ENCODE measurements at places on chromosomes 5 and 9.

- DNase-seq = no peak
These were observed 7.9 kb upstream of the OXCT1 start for GRCh38 chr5:41878173-41878572.

- no peak for DNase-seq
These were observed 49.8 kb downstream of the EBF1 start for GRCh38 chr5:159049844-159050315.

DNA sequence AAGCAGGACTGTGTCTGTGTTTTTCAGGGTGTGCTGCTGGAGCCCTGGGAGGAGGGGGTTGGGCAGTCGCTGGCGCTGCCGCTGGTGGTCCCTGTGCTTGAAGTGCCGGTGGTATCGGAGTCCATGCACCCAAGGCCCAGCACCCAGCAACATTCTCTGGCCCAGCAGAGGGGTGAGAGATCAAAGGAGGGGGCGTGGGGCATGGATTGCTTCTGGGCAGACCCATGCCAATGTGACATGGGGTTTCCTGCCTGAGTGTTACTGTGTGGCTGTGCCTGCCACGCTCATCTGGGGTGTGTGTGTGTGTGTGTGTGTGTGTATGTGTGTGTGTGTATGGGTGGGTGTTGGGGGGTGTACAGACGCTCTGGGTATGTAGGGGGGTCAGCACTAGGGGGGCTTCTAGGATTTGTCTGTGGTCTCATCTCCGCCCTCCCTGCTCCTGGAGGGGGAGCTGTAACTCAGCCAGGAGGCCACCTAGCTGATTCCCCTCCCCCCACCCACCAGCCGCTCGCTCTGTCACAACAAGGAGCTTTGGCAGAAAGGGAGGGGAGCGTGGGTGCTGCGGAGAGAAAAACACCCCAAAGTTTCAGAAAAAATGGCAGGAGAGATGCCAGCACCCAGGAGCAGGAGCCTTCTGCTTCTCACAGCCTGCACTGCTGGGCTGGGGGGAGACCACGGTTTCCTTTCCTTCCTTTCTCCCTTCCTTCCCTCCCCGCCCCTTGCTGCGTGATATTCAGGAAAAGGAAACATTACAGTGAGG is 35.9 kb upstream of the HSPA9 start:
- no peak for DNase-seq

DNA sequence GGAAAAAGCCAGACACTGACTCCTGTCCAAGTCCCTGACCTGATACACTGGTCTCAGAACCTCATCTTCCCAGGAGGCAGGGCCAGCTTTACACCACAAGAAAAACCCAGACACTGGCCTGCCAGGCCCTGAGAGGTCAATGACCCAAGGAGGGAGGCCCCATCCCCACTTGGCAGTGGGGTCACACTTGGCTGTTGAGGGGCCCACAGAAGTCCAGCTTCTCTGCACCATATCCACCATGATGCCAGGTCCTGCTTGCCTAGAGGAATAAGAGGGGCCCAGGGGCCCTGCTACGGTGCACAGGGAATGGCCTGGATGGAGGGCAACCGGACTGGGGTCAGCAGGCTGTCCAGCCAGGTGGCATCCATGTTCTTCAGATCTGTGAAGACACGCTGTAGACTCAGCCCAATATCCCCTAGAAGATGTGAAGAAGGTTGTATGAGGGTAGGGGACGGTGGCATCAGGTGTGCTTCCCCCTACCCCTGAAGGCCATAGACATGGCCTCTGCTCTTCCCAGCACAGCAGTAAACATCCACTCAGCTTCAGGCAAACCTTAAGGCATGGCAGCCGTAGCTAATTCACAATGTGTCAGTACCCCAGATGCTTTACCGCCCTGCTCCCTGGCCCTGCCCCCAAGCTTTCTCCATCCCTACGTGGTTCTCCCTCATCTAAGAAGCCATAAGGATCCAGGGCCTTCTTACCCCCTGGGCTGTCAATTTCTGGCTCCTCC is 6.7 kb downstream of the IRF1 start:
- no peak for DNase-seq

- DNase-seq = no peak
These were observed 127.8 kb downstream of the SEC61B start for GRCh38 chr9:99349870-99350269.

DNA sequence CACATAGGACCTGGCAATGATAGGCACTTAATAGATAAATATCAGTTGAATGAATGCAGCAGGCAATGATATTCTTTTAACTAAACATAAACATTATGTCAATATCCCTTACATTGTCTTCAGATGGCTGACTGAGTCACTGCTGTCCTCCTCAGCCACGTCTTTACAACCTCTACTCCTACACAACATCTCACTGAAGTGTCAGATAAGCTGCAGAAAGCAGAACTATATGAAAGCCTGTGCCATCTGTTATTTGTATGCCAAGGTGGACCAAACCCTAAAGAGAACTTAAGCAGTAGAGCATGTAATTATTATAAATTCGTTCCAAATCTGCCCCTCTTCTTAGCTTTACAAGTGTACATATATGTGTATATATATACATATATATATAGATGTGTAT is 271.2 kb downstream of the RASEF start:
- DNase-seq = no peak

GRCh38 chr5:96499753-96500345 is 66.8 kb upstream of the PCSK1 start:
- DNase-seq = no peak

DNA sequence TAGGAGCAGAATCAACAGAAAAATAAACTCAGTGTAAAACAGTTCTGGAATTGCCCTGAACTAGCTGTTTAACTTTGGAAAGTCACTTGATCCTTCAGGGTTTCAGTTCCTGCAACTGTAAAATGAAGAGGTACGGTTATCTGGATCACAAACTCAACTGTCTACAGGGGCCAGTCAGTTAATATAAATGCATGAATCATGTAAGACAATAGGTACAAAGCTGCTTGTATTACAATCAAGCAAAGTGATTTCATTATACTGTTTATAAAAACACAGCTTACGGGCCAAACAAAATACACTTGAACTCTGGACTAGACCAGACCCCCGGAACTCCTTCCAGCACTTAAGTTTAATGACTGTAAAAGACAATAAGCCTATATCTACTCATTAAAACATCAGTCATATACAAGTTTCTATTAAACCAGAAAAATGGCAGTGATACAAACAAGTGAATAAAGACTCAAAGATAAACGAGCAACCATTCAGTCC is 73.0 kb downstream of the MRPS27 start:
- DNase-seq = no peak

DNA sequence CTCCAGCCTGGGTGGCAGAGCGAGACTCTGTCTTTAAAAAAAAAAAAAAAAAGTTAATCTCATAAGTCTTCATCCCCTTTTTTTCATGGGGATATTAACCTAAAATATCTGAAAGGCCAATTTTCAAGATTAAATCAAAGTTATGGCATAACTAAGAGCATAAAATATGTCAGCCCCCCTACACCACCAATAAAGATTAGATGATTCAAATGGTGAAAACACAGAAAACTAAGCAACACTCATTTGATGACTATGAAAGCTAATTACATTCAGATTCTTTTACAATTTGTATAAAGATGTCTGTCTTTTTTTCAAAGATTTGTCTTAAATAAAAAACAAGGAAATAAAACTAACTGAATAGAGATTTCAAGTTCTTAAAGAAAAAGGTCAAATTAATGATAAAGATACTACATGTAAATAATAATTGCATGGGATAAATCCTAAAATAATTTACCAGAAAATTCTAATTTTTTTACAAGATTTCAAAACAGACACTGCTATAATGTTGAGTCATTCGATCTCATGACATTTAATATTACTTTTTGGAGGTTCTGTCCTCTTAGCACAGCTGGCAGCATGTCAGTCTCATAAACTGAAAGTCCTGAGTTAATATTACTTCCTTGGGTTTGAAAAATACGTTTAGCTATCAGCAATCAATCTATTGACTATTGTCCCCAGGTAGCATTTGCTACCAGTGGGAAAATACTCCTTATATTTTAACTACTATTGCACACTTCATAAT is 112.9 kb downstream of the KIAA0825 start:
- no peak for DNase-seq

DNA sequence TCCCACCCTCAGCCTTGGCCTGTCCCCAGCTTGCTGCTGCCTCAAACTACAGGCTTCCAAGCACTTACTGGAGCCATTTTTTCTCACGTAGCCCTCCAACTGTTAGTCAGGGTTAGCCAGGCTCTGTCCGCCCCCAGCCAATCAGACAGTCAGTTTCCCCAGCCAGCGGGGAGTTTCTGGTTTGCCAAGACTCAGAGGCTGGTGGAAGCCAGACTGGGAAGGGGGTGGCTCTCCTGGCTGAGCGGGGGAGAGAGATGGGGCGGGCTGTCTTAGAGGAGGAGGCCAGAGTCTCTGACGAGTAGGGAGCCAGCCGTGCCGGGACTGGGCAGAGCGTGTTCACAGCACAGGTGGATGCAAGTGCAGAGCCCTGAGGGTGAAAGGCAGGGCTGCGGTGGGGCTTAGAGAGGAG is 15.3 kb downstream of the PROP1 start:
- no peak for DNase-seq

- DNase-seq = no peak
These were observed 11.9 kb downstream of the LPCAT1 start for GRCh38 chr5:1511651-1512540.

DNA sequence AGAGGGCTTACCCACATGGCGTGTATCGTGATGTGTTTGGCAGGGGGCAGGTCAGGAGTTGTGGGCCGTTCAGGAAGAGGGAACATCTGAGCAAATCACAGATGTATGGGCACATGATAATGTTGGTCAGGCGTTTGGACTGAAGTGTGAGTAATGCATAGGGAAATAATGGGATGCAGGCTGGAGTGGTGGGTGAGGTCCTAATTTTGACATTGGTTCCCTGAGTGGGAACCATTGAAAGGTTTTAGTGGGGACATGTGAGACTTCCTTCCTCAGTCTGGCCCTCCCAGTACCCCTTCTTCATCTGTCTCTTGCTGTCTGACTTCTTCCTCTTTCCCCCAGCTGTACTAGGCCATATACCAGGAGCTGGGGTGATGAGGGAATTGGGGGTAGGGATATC is 7.6 kb downstream of the OTULIN start:
- DNase-seq = no peak

DNA sequence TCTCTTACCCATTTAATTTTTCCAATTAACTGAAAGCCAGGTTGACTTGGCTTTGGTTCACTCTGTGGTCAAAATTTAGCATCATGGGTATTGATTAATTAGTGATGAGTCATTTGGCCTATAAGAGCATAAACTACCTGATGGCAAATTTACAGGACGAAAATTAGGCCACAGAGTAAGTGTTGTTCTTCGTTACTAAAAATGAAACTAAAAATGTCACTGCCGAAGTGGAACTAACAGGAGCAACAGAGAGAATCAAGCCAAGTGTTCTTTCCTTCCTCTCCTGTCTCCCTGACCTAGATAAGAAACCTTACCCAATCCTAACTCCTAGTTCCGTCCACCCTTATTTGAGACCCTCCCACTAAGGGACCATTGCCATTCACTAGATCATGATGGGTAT is 176.9 kb downstream of the RAB3C start:
- DNase-seq = no peak

GRCh38 chr9:75912951-75913350 is 22.5 kb downstream of the PCSK5 start:
- no peak for DNase-seq

DNA sequence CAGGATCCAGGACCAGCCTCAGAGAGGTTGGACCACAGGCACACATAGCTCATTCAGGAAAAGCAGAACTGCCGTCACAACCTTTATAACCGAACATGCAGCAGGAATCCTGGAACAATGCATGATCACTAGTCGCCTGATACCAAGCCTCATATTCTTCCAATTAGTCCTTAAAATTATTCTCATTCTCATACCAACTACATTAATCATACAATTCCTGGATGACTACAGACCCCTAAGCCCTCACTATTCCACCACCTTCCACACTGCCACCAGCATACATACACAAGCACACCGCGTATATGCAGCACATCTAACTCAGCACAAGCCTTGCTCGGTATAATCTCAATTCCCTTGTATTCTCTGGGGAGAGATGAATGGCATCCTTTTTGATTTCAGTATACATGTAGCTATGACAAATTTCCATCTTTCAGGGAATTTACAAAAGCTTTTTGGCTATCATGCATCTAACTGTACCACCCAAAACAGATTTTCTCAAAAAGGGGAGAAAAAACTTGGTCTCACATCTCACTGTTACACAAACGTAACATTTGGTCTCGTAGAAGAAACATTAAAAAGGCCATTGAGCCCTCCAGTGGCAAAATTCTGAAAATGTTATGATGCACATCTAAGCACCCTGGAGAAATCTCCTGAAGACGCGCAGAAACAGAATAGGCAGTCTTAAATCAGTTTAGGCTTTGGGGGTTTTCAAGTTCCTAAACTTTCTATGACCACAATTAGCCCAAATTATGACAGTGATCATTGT is 46.2 kb downstream of the MCTP1 start:
- no peak for DNase-seq

DNA sequence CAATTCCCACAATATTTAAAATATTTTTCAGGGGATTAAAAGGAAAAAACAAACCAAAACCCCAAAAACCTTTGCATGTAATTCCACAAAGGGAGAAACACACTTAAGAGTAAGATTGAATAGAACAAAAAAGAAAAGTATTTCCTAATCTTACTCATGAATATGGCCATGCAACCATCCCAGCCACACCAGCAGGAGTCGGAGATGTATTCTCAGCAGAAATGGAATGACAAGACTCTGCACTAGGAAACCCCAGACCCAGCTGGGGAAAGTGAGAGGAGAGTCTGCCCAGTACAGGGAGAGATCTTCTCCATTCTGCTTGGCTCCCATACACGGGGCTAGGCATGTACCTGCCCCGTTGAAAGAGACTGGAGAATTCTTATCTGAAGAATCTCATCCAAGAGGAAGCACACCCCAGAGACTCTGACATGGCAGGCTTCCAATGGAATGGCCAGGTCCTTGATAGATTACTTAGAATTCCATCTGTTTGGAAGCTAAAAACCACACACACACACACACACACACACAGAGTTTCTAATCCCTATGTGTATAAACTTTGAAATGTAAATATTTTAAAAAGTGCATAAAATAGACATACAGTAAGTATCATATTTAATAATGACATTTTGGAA is 118.8 kb downstream of the GADD45G start:
- no peak for DNase-seq

DNA sequence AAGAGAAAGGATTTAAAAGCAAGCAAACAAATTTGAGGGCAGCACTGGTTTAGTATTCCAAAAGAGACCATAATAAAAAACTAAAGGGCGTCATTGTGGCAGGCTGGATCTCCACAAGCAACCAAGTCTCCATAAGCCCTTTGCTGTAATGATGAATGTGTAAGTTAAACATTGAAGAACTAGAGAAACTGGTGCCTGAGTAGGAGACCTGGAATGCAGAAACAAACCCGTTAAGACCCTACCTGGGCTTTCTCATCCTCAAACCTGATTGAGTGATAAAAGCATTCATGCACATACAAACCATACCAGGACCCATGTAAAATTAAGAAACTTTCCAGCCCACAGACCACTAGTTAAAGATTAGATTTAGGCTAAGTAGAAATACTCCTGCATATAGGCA is 1.9 kb upstream of the SCGB3A2 start:
- DNase-seq = no peak

DNA sequence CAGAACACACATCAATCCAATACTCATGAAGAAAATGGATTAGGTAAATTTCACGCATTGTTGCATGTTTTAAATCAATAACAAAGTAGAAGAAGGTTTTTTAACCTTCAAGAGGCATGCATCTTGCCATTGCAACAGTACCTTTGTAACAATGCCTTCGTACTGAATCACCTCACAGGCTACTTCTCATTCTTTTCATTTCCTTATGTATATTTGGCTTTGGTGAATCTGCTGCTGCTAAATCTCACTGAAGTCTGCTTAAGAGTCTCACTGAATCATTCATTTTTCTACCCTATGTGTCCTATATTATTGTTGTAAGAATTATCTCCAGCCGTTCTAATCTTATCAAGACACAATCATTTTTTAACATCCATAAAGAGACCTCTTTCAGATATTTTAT is 152.5 kb downstream of the CDH10 start:
- DNase-seq = no peak
